ENCODE measurements at places on chromosomes 12 and 14.

GRCh38 chr12:53211476-53212381, 4.7 kb upstream of the ITGB7 start:
- DNase-seq, result no peak

- no peak for DNase-seq
Measured at GRCh38 chr12:120820884-120821510, 83.2 kb downstream of the SPPL3 start.

DNA sequence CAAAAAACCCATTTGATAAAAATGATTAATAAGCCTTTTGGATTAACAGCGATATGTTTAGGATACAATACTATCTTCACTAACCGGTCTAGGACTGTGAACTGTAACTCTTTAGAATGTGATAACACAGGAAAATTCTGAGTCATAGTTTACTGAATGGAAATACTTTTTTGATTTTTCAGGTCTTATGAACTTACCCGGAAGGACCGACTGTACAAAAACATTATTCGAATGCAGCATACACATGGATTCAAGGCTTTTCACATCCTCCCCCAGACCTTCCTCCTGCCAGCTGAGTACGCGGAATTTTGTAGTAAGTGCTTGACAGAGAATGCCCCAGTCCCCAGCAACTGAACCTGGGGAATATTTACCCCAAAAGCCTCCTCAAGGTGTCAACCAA, 29.0 kb downstream of the TTLL5 start:
- DNase-seq, result no peak

DNA sequence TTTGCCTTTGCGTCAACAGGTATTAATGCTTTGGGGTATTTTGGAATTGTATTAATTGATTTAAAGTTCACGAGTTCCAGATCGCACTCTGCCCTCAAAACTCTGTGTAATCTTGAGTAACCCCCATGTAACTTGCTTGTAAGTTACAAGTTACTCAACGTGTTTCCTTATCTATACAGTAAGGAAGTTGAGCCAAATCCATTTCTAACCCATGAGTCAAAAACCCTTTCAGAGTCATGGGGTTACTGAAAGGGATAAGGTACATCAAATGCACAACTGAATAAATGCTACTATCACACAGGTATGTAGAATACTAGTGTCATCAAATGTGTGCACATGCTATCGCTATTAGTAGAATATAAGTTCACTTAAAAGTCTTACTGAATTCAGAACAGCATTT, 28.6 kb upstream of the ADAMTS20 start:
- no peak for DNase-seq

DNA sequence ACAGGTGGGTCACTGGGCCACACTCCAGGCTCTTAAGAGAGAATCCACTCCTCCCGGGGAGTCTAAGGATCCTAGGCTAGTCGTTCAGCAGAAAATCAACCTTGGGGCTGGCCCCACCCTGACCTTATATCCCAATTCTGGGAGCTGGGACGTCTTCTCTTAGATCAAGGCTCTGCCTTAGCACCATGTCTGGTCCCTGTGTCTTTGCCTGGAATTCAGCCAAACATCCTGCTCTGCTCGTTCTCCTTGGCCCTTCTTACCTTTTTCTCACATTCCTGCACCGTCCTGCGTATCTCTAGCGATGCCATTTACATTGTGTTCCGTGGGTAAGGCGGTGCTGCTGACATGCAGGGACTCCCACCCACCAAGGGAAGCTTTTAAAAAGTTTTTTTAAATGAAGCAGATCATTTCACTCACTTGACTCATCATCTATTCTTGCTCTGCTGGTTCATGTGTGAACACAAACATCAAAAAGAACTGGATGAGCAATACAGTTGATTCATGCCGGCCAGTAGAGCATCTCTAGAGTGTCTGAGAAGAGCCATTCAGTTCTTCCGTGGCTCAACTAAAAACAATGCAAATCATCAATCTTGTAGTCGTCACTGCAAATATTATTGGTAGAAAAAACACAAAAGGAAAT, 50.2 kb downstream of the KCNK13 start:
- no peak for DNase-seq

DNA sequence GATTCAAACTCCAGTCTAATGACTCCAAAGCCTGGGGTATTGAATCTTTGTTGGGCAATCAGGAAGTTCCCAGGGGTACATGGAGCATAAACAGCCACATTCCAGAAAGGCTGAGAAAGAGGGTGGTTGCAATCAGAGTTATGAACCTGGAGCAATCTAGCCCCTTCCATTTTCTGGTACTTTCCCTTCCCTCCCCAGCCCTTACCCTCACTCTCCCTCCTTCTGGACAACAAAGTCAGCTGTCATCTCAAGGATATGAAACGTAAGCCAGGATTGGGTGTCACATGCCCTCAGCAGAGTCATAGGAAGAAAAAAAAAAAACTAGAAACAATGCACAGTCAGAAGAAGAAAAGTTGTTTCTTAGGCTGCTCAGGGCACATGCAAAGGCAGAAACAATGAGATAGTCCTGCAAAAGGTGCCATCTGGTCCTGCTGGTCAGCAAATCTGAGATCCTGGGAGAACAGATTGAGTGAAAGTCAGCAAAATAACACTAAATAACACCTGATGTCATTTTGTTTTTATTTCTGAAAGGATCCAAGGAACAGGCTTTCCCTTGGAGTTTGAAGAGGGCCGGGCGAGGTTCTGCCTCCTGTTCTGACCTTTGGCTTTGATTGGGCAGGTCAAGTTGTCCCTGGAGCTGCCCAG, 27.1 kb downstream of the TMEM229B start:
- no peak for DNase-seq

DNA sequence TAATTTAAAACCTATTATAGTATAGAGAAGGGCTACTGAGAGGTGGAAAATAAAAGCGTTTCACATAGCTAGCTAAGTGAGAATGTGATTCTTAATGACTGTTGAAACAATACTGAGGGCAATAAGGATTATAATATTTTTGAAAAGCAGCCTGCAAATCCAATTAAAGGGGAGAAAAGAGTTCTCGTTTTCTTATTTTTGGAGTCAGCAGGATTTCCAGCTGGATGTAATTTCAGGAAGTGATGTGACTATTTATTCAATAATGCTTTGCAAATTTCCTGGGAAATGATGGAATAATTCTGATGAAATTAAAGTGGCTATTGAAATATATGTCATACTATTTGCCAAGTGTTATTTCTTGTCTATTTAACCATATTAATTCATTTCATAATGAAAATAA, 279.1 kb downstream of the AEBP2 start:
- no peak for DNase-seq

DNA sequence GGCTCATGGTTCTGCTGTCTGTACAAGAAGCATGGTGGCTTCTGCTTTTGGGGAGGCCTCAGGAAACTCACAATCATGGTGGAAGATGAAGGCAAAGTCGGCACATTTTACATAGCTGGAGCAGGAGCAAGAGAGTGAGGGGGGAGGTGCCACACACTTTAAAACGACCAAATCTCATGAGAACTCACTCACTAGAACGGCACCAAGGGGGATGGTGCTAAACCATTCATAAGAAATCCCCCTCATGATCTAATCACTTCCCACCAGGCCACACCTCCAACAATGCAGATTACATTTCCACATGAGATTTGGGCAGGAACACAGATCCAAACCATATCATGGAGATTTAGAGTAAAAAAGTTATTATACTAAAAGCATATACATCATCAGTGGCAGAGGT, 13.6 kb upstream of the LEMD3 start:
- DNase-seq, result no peak

DNA sequence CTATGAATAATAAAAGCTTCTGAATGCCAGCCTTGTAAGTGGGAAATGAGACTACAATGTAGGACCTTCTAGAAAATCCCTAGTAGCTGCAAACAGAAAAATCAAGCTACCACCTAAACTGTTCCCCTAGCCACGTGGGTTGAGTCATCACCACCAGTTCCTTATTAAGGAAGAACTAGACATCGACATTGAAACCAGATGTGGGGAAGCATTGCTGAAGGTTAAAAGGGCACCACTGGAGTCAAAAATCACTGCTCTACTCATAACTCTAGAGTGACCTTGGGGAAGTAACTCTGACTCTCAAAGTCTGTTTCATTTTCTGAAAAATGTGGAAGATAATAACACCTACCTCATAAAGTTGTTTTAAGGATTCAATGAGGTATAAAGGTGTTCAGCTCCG, 9.4 kb upstream of the CNIH1 start:
- DNase-seq, result no peak

DNA sequence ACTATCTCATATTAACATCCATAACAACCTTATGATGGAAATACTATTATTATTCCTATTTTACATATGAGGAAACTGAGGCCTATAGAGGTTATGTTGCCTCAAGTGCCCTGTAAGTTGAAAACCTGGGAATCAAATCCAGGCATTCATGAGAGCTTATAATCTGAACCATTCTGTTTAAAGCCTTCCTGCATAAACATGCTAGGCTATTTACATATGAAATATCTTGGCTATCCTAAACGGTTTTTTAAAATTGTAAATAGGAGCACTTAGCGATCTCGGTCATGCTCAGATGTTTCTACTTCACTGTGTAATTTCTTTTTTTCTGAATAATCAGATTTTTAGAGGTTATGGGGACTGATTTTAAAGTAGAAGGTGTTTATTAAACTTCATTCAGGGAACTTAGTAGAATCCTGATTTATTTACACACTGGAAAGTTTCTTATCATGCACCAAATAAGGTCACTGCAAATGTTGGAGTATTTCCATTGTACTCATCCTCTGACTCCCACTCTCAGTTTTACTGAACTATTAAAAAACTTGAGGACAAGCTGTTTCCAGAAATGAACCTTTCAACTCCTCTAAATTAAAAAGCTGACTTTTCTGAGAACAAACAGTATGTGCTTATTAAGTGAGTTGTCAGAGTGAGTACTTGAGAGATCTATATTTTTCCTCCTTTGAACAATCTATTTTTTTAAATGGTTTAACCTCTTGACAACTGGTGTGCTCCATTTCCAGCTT, 141.7 kb downstream of the PIK3C2G start:
- no peak for DNase-seq

- DNase-seq, result no peak
Measured at GRCh38 chr12:97177481-97177880, 270.4 kb downstream of the NEDD1 start.

GRCh38 chr14:68247274-68247673, 427.7 kb downstream of the RAD51B start:
- no peak for DNase-seq

- no peak for DNase-seq
Measured at GRCh38 chr12:44247588-44247987, 411.7 kb downstream of the TMEM117 start.

GRCh38 chr14:69493791-69494190, 9.3 kb downstream of the PLEKHD1 start:
- no peak for DNase-seq

DNA sequence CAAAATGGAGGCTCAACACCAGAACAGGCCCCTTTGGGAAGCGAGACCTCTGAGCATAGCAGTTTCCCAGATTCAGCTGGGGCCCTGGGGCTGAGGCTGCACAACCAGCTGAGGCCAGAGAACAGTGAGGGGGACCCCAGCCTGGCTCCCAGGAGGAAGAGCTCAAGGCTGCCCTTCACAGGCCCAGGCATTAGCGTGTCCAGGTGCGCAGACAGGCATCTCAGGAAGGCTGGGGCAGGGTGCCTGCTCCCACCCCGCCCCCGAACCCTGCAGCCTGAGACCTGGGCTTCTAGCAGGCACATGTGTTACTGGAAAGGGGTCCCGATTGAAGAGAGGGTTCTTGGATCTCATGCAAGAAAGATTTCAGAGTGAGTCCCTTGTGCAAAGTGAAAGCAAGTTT, 27.2 kb downstream of the CALM1 start:
- DNase-seq, result no peak

GRCh38 chr12:122467983-122468382, 32.7 kb downstream of the ZCCHC8 start:
- DNase-seq, result no peak

DNA sequence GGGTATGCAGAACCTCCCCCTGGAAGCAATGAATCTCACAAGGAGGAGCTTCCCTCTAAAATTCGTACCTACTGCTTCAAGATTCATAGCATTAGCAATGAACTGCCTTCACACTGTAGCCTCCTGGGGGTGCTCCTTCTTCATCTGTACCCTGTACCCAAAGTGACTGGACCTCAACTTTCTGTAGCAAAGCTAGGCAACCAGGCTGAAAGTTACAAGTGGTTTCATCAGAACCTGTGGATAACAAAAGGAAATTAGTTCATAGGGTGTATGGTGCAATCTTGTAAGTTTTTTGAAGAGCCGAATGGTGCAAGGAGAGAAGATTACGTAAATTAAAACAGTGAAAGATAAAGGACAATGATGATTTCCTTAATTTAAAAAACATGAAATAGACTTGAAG, 1541.7 kb upstream of the FLRT2 start:
- DNase-seq, result no peak

DNA sequence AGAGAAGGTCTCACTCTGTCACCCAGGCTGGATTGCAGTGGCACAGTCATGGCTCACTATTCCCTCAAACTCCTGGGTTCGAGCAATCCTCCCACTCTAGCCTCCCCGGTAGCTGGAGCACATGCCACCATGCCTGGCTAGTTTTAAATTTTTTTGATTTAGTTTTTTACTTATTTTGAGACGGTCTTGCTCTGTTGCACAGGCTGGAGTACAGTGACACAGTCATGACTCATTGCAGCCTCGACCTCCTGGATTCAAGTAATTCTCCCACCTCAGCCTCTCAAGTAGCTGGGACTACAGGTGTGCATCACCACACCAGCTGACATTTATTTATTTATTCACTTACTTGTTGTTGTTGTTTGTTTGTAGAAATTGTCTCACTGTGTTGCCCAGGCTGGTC, 22.2 kb upstream of the DIP2B start:
- no peak for DNase-seq

- no peak for DNase-seq
Measured at GRCh38 chr12:62191491-62192179, 68.6 kb upstream of the USP15 start.

- DNase-seq, result no peak
Measured at GRCh38 chr12:53480491-53481442, 18.5 kb downstream of the MAP3K12 start.

DNA sequence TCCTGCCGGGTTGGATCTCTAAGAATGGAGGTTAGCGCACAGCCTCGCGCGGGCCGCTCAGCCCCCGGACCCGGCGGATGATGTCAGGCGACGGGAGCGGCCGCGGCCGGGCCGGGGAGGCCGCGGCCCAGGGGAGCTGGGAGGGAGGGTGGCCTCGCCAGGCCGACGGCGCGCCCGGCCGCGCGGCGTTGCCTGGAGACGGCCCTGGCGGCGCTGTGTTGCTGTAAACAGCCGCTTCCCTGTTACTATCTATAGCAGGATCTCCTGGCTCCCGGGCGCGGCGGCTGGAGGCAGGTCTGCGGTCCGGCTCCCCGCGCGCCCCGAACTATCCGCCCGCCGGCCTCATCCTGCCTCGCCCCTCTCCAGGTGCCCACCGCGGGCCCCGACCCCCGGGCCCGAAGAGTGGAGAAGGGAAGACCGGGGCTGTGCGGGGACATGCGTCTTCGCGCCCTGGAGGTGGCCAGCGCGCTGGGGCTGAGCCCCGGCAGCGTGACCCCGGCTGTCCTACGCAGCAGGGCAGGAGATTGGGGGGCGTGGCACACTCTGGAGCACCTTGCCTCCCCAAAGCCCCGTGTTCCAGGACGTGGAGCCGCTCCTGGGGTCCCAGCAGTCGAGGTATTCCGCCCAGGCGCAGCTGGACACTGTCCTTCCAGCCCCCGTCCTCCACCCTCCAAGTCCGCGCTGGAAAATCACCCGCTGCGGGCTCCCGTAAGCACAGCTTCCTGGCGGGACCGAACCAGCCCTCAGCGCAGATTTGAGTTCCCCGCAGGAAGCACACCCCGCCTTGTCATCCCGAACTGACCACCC, 1.4 kb upstream of the FOS start:
- peak; percentile 99 for DNase-seq

GRCh38 chr12:128603573-128604115, 220.1 kb downstream of the SLC15A4 start:
- DNase-seq, result no peak

- no peak for DNase-seq
Measured at GRCh38 chr12:117139025-117139717, 40.0 kb upstream of the TESC start.

- DNase-seq, result no peak
Measured at GRCh38 chr14:82642425-82642824, 1108.8 kb upstream of the SEL1L start.

All from coronary artery (tissue), 2 donors.